Pancreas (tissue), 10 donors: ENCODE measurements at places on chromosomes 4 and X. TPM values are rescaled to one million over a fixed set of nuclear protein-coding genes. Genes with fewer than 3 reads are reported as not detected.

- DNase-seq = no peak
Observed at GRCh38 chrX:150438165-150438564, 75.0 kb downstream of the MAMLD1 start.

DNA sequence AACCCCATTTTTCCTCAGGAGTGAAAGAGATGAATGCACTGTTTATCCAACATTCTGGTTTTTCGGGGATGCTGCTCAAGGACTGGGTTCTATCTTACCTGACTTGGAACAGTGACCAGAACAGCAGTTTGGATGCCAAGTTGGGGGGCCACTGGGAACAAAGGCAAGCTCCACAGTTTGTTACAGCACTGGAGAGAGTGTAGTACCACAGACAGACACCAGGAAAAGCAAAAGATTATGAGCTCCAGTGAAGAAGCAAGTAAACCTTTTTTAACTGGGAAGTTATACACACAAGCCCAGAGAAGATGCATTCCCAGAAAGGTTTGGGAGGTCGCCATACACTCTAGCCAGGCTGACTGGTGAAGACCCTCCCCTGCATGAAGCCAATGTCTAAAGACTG, 13.6 kb downstream of the C4orf36 start:
- DNase-seq = no peak

GRCh38 chr4:181687116-181687515, 556.1 kb upstream of the TENM3 start:
- DNase-seq = no peak

PPP1R3F gene
- total RNA-seq = 1.6 TPM

MAGEB10 gene
- not detected for total RNA-seq

- DNase-seq = no peak
Observed at GRCh38 chr4:122044501-122044900, 92.6 kb upstream of the TRPC3 start.

GRCh38 chrX:122567911-122568310, 616.2 kb upstream of the GRIA3 start:
- no peak for DNase-seq

GRCh38 chrX:103356130-103356798, at the start of gene TCEAL9:
Gene TCEAL9, plus strand, starts transcription at chrX:103356506. Its CDS starts 1,179 bp downstream, at chrX:103357685.
- DNase-seq = no peak

DNA sequence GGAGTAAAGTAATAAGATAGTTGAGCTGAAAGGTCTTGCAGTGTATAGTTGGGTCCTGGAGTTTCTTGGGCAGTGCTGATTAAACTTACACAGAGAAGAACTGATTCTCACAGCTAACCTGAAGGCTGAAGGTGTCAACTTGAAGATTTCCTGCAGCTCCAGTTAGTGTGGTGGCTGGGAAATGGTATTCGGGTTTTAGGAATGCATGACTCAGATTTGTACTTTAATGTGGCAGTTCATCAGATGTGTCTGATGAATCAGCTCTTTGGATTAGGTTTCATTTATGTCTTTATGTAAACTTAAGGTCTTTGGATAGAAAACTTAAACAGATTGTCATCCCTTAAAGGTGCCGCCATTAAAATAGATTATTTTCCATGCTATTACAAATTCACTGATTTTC, 200.0 kb downstream of the IL1RAPL1 start:
- DNase-seq = no peak

- no peak for DNase-seq
Observed at GRCh38 chr4:147793569-147794313, 61.9 kb downstream of the ARHGAP10 start.

DNA sequence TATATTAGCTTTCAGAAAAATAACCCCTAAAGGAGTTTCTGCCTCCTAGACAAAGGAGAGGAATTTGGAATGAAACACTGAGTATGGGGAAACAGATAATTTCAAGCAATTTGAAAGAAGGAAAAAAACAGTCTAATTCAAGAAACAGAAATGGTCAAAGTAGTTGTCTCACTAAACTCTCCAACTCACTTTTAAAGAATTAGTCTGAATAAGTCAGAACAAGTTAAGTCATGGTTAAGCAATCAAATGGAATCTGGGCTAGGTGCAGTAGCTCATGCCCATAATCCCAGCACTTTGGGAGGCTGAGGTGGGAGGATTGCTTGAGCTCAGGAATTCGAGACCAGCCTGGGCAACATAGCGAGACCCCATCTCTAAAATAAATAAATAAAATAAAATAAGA, 95.7 kb upstream of the GRIA3 start:
- DNase-seq = no peak

XAGE1B gene
- 0.38 TPM for total RNA-seq

- DNase-seq = no peak
Observed at GRCh38 chrX:153527208-153527607, 9.8 kb downstream of the ATP2B3 start.

DDIT4L gene
- 0.09 TPM for total RNA-seq

ZXDA gene
- total RNA-seq = 3.7 TPM

DNA sequence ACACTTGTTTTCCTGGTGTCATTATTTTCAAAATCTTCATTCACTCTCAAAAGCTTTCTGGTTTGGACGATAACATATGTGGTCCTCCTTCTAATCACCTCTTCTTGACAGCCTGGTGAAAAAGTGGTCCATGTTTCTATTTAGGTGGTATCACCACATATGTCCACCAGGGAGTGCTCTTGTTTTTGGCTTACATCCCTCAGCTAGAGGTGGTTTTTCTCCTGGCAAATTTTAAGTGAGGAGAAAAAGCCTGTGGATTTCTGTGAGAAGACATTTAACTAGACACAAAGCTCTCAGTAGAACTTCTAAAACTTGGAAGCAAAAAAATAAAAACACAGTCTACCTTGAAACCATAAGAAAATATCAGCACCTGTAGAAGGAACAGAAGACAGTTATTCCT, 58.0 kb upstream of the FRMPD4 start:
- no peak for DNase-seq

TBC1D9 gene
- total RNA-seq = 17.9 TPM

GRCh38 chr4:88230969-88231771, 53.2 kb downstream of the PPM1K start:
- no peak for DNase-seq

DNA sequence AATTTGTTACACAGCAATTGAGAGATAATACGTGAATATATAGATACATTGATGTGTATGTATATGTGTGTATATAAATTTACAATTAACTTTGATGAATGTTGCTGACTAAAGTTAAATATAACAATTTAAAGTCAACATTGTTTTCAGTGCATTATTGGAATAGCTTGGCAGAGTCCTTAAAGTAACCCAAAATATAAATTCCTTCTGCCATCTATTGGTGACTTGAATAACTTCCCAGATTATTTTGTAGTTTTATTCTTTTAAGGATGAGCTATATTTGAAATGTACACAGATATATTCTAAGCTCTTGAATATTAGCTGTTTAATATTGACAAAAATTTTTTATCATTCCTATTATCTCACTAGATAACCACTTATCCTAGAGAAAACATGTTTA, 298.2 kb upstream of the FSTL5 start:
- no peak for DNase-seq

DNA sequence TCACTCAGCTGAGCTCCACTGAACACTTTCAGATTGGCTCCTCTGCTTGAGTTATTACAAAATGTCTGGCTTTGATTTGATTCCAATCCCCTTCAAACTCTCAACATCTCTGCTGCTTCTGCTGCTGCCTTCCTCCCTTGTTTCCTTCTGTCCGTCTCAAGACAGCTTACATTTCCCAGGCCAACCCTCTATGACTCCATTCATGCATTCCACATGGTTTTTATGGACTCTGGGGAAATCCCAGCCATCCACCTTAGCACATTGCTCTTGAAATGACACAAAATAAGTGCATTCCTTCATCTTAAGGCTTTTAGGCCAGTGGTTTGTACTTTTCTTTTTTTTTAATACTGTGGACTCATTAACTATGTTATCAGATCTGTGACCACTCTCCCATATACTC, 68.5 kb upstream of the TMEM164 start:
- no peak for DNase-seq

DNA sequence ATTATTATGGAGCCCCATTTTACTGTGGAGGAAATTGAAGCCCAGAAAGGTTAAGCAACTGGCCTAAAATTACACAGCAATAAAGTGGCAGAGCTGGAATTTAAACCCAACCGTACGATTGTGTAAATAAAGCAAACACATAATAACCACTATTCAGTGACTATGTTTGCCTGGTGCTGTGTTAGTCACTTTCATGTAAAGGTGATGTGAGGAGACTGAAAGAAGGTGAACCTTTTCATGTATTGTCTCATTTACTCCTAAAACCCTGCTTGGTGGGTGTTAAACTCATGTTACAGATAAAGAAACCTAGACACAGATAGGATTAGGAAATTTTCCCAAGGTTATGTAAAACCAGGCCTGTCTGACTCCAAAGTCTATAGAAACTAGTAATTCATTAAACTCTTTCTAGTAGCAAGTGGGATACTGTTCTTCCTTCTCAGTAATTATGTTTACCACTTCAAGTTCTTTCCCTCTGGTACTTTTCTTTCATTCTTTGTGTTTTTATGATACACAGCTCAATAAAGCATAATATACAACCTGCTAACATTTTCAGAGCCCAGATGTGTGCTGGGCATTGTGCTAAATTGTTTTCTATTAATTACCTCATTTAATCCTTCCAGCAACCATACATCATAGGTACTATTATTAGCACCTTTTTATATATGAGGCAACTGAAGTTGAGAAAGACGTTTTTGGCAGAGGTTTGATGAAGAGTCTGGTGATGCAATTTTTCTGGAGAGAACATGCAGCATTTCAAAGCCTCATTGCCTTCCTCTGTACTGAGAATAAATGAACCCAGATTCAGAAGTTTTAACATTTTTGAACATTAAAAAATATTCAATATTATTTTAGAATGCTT, 202.7 kb downstream of the SPRY1 start:
- no peak for DNase-seq

WWC2 gene
- total RNA-seq = 27.5 TPM

DNA sequence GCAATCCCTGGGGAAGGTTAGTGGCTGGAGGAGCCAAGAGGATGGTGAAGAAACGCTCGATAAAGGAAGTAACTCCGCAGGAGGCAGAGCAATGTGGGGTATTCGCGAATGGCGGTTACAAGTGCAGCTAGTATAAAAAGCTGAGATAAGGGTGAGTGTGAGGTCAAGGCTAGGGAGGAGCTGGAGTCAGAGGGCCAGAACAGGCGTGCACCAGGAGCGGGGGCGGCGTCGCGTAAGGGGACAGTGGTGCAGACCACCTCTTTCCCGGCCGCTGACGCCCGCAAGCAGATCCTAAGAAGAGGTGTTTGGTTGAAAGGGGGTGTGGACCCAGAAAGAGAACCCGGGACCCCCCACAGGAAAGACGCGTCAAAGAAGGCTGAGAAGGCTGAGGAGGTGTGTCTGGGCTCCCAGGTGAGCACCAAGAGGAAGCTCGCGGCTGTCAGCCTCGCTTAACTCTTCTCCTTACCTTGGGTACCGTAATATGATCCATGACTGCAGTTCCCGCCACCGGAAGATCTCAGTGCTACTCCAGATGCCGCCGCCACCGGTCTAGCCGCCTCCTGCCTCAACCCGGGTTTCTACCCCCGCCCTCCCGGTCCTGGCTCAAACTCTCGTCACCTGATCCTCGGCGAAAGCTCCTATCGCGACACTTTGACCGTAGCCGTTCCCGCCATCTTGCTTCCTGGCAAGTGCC, at the start of gene MTMR8:
Gene MTMR8, minus strand, starts transcription at position 579 of the 694 bp plus-strand sequence. Its CDS starts 89 bp downstream, at position 490.
- DNase-seq = peak; percentile 72

- DNase-seq = no peak
Observed at GRCh38 chr4:75232546-75232945, 281.7 kb downstream of the RCHY1 start.

DNA sequence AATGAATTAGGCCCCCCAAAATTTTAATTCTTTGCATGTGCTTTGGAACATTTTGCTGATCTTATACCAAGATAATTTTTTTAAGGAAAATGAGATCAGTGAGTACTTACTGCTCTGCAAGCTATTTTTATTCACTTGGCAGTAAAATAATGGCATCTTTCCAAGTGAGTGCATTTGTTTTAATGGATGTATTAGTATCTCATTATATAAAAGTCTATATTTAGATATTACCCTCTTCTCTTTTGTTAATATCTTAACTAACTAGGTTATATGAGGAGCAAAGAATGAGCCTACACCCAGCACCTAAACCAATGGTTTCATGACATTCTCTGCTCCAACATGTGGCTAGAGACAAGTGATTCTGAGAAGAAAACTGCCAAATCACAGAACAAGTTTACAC, 21.1 kb upstream of the ARAF start:
- DNase-seq = no peak

GRCh38 chrX:118855681-118856310, 32.2 kb downstream of the ZCCHC12 start:
- DNase-seq = no peak

DNA sequence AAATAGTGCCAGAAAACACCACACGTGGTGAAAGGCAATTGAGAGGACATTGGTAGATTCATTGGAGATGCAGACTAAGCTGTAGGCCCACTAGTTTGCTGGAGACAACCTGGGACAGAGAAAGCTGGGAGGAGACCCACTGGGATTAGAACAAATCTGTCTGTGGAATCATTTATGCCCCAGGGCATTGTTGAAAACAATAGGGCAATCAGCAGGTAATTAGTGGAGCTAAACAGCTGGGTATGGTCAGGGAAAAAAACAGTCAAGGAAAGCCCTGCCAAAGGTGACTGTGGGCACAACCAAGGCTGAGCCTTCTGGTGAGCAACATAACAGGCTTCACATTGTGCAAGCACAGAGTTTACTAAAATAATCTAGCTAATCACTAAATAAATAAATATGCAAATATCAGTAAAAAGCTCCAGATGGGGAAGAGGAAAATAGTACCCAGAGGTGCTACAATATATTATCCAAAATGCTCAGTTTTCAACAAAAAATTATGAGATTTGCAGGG, 9.0 kb downstream of the TCEAL3 start:
- no peak for DNase-seq

DNA sequence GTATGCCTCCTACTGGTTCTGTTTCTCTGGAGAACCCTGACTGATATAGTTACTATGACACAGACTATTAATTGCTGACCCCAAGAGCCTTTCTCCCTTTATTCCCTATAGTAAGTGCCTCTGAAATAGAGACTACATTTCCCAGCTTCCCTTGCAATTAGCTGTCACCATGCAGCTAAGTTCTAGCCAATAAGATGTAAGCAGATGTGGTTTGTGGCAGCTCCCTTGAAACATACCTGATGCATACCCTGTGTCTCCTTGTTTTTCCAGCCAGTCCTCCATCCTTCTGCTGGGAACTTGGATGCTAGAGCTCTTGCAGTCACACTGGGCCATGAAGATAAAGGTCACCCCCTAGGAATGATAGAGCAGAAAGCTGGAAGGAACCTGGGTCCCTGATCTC, 9.7 kb upstream of the TMEM165 start:
- DNase-seq = no peak

- DNase-seq = no peak
Observed at GRCh38 chr4:43843501-43843900, 605.1 kb downstream of the KCTD8 start.

- DNase-seq = no peak
Observed at GRCh38 chr4:112840061-112840460, 203.1 kb downstream of the LARP7 start.

BEND4 gene
- 0.03 TPM for total RNA-seq

DNA sequence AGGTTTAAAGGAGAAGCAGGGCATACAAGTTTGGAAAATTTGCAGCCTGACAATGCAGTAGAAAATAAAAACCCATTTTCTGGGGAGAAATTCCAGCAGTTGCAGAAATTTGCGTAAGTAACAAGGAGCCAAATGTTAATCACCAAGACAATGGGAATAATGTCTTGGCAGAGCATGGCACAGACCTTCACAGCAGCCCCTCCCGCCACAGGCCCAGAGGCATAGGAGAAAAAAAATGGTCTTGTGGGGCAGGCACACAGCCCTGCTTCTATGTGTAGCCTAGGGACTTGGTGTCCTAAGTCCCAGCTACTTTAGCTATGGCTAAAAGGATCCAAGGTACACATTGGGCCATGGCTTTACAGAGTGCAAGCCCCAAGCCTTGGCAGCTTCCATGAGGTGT, 65.7 kb downstream of the SPOCK3 start:
- DNase-seq = no peak

GRCh38 chrX:40496728-40497127, 84.0 kb upstream of the ATP6AP2 start:
- DNase-seq = no peak
